Vein endothelial cell (primary cell): ENCODE measurements at places on chromosomes 3 and 15. TPM values are rescaled to one million over a fixed set of nuclear protein-coding genes. Genes with fewer than 3 reads are reported as not detected.

GOLGA6A gene
- total RNA-seq = not detected in 2 replicates

CILP gene
- not detected in 2 replicates for total RNA-seq

AP4E1 gene
- total RNA-seq = 10.1 and 11.0 TPM in 2 replicates

TIMP4 gene
- total RNA-seq = 0.19 and 0.98 TPM in 2 replicates

TGM5 gene
- total RNA-seq = not detected in 2 replicates

RASL12 gene
- not detected in 2 replicates for total RNA-seq

FANCD2OS gene
- total RNA-seq = not detected in 2 replicates

DAPK2 gene
- 9.1 and 13.5 TPM in 2 replicates for total RNA-seq

GPR149 gene
- total RNA-seq = not detected in 2 replicates

CFAP92 gene
- 0.48 and 0.65 TPM in 2 replicates for total RNA-seq

TMEM266 gene
- under 0.01 TPM in 1 of 2 replicates, not detected in the other for total RNA-seq

SHC4 gene
- total RNA-seq = 0.65 and 0.96 TPM in 2 replicates

CAMP gene
- not detected in 2 replicates for total RNA-seq

TNFAIP8L3 gene
- 74.1 and 83.4 TPM in 2 replicates for total RNA-seq

SPTBN5 gene
- total RNA-seq = 3.9 and 15.2 TPM in 2 replicates

CCR8 gene
- not detected in 2 replicates for total RNA-seq

DOCK3 gene
- under 0.01 and 0.19 TPM in 2 replicates for total RNA-seq

POPDC2 gene
- 0.33 and 0.48 TPM in 2 replicates for total RNA-seq

KCNH8 gene
- total RNA-seq = under 0.01 TPM in 1 of 2 replicates, not detected in the other

NANOGP8 gene
- total RNA-seq = 0.38 TPM in 1 of 2 replicates, not detected in the other

COL6A5 gene
- total RNA-seq = not detected in 2 replicates

PLS1 gene
- total RNA-seq = 0.38 and 1.3 TPM in 2 replicates

TUSC7 gene
- not detected in 2 replicates for total RNA-seq

LRRC2 gene
- total RNA-seq = 0.10 and 0.98 TPM in 2 replicates

LEKR1 gene
- total RNA-seq = 0.33 and 0.48 TPM in 2 replicates

CHRM5 gene
- total RNA-seq = not detected in 2 replicates

TMIE gene
- total RNA-seq = under 0.01 TPM in 1 of 2 replicates, not detected in the other

DLEC1 gene
- total RNA-seq = under 0.01 TPM in 1 of 2 replicates, not detected in the other

PRTG gene
- total RNA-seq = 2.3 and 5.3 TPM in 2 replicates

GALNT15 gene
- 5.2 and 19.9 TPM in 2 replicates for total RNA-seq

EHD4 gene
- 150 and 152 TPM in 2 replicates for total RNA-seq
